ENCODE measurements at places on chromosomes 3 and 15. TPM values are rescaled to one million over a fixed set of nuclear protein-coding genes. Genes with fewer than 3 reads are reported as not detected.

The CHST2 gene
- total RNA-seq = 8.2 TPM

The PPCDC gene
- 3.3 TPM for total RNA-seq

The GANC gene
- total RNA-seq = 12.9 TPM

The RNF13 gene
- 37.1 TPM for total RNA-seq

The DLEC1 gene
- total RNA-seq = under 0.01 TPM

The CHRNA3 gene
- total RNA-seq = not detected

The ZNF662 gene
- total RNA-seq = 0.60 TPM

The NR1I2 gene
- not detected for total RNA-seq

The PLA2G4E gene
- total RNA-seq = not detected

The RPN1 gene
- 520 TPM for total RNA-seq

The CHDH gene
- under 0.01 TPM for total RNA-seq

The DTX3L gene
- total RNA-seq = 9.6 TPM

The TPRG1 gene
- 0.15 TPM for total RNA-seq

The ZNF619 gene
- total RNA-seq = 4.3 TPM

The TMEM62 gene
- total RNA-seq = 6.8 TPM

The TAGLN3 gene
- 0.38 TPM for total RNA-seq

The TGM4 gene
- 0.15 TPM for total RNA-seq

The GREM1 gene
- total RNA-seq = 527 TPM

The FYCO1 gene
- 23.2 TPM for total RNA-seq

The RBP2 gene
- total RNA-seq = not detected

The NTRK3 gene
- total RNA-seq = 7.1 TPM

The CD276 gene
- total RNA-seq = 183 TPM

The PARP15 gene
- not detected for total RNA-seq

The MED12L gene
- total RNA-seq = 0.30 TPM
